Upper lobe of left lung (tissue), 6 donors: ENCODE measurements at places on chromosomes 13 and 19. TPM values are rescaled to one million over a fixed set of nuclear protein-coding genes. Genes with fewer than 3 reads are reported as not detected.

Gene SIGLEC8
- total RNA-seq = 0.79 TPM

Gene MISP3
- total RNA-seq = 17.8 TPM

Gene SMIM44
- total RNA-seq = not detected

Gene TEX101
- not detected for total RNA-seq

Gene ZNF850
- total RNA-seq = 3.0 TPM

Gene APC2
- total RNA-seq = 0.11 TPM

Gene IFT88
- total RNA-seq = 39.2 TPM

Gene SLC25A15
- 5.8 TPM for total RNA-seq

Gene SLITRK5
- under 0.01 TPM for total RNA-seq

Gene EPS8L1
- 40.0 TPM for total RNA-seq

Gene C19orf85
- not detected for total RNA-seq

Gene CGB5
- not detected for total RNA-seq

Gene ZNF468
- 7.3 TPM for total RNA-seq

Gene MYO16
- not detected for total RNA-seq

Gene NCR1
- 0.89 TPM for total RNA-seq

Gene KANK3
- total RNA-seq = 70.9 TPM

Gene TMEM238
- total RNA-seq = 45.4 TPM

Gene FXYD7
- total RNA-seq = not detected

Gene CTXN1
- 1.2 TPM for total RNA-seq

Gene ADAMTSL5
- 4.9 TPM for total RNA-seq

Gene RASAL3
- total RNA-seq = 18.9 TPM

Gene LRRC63
- total RNA-seq = 1.2 TPM

Gene ZNF419
- 10.7 TPM for total RNA-seq

Gene KRTDAP
- not detected for total RNA-seq

Gene TSHZ3
- total RNA-seq = 4.3 TPM

Gene RRAS
- total RNA-seq = 124 TPM

Gene SLAIN1
- total RNA-seq = 16.6 TPM

Gene SLC1A6
- not detected for total RNA-seq

Gene LIM2
- not detected for total RNA-seq

Gene FCER2
- total RNA-seq = 0.83 TPM

Gene SGCG
- not detected for total RNA-seq

Gene KLK14
- 1.2 TPM for total RNA-seq

Gene RNASEH2A
- total RNA-seq = 4.4 TPM

Gene SHD
- total RNA-seq = not detected

Gene IFI30
- total RNA-seq = 254 TPM

Gene PPP1R12C
- 369 TPM for total RNA-seq

Gene ZNF491
- 1.1 TPM for total RNA-seq

Gene CEACAM19
- 13.3 TPM for total RNA-seq

Gene UBL3
- 46.2 TPM for total RNA-seq

Gene KIR3DL1
- total RNA-seq = not detected

Gene CYP4F11
- total RNA-seq = 2.1 TPM

Gene COL5A3
- 7.0 TPM for total RNA-seq

Gene GPR42
- 0.17 TPM for total RNA-seq

Gene PSG2
- total RNA-seq = not detected

Gene RDH8
- not detected for total RNA-seq

Gene ZNF749
- total RNA-seq = 9.2 TPM

Gene CYP4F8
- not detected for total RNA-seq

Gene PSG4
- not detected for total RNA-seq

Gene SYT5
- total RNA-seq = not detected

Gene EHD2
- 159 TPM for total RNA-seq

Gene OVOL3
- not detected for total RNA-seq

Gene PRX
- 30.1 TPM for total RNA-seq

Gene KLK4
- not detected for total RNA-seq

Gene ACER1
- total RNA-seq = not detected

Gene USF2
- 179 TPM for total RNA-seq

Gene ZSCAN4
- total RNA-seq = not detected

Gene AMER2
- 0.30 TPM for total RNA-seq

Gene SIGLEC12
- 3.7 TPM for total RNA-seq

Gene STK11
- 66.0 TPM for total RNA-seq
